Stimulated activated CD4-positive, alpha-beta T cell treated with anti-CD3 and anti-CD28 coated beads, Interleukin-12 subunit alpha, Interleukin-12 subunit beta, amount 100 ng/mL, for 24 hours (primary cell): ENCODE measurements at places on chromosomes 2 and 18.
A peak's percentile ranks its signal among the peaks of the same experiment; 100 is the strongest.

- DNase-seq: no peak
These were observed 47.7 kb upstream of the GBX2 start for GRCh38 chr2:236215761-236216333.

- DNase-seq: peak; percentile 6
These were observed 10.8 kb upstream of the TAF4B start for GRCh38 chr18:26215247-26215970.

DNA sequence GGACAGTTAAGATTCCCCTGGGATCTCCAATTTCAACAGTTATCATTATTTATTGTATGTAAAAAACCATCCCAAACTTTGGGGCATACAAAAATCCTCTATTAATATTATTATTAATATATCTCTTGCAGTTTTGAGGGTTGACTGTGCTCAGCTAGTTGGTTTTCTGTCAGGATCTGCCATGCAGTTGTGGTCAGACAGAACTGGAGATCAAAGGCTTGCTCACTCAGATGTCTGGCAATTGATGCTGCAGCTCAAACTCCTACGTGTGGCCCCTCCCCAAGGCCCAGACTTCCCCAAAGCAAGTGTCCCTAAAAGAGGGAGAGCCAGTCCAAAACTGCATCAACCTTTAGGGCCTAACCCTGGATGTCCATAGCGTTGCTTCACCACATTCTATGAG is 204.7 kb downstream of the TTC32 start:
- DNase-seq: no peak

DNA sequence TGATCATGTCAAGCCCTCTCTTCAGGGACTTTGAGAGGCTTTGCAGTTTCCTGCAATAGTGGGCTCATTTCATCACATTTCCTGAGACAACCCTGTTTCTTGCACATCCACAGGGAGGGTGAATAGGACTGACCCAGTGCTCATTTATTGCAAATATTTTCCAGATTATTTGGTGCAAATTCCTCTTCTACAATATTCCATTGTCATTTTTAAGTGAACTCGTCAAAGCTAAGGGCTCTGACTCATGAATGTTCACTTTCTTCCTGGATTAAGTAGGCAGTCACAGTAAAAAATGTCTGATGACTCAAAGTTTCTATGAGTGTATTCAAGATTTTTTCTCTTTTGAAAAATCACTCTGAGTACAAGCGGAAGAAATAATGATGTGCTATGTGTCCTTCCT is 225.5 kb upstream of the GALNT5 start:
- DNase-seq: no peak

- no peak for DNase-seq
These were observed 43.7 kb downstream of the FSIP2 start for GRCh38 chr2:185782223-185782769.

DNA sequence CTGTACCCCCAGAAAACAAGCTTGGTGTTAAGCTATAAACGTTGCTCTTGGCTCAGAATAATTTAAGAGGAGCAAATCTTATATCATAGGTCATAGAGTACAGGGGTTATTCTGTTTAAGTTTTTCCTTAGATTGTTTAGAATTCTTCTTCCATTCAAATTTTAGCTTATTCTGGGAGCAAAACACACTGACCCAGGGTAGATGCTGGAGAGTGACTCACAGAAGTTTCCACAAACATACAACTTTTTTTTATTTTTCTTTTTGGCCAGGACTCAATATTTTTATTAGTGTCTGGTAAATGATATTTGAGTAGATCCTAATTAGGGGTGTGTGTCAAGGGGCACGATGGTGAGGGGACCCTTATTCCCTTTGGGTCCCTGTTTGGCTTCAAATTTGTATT is 71.5 kb upstream of the PSME4 start:
- no peak for DNase-seq

- no peak for DNase-seq
These were observed 38.1 kb downstream of the RPL37A start for GRCh38 chr2:216536734-216537210.

GRCh38 chr2:182240862-182241371 is 185.9 kb downstream of the PDE1A start:
- DNase-seq: no peak

GRCh38 chr18:49055754-49056172 is 105.0 kb upstream of the SMAD7 start:
- peak; percentile 31 for DNase-seq
